Pulmonary artery endothelial cell (primary cell): ENCODE measurements at places on chromosomes 2 and 18. TPM values are rescaled to one million over a fixed set of nuclear protein-coding genes. Genes with fewer than 3 reads are reported as not detected.
A peak's percentile ranks its signal among the peaks of the same experiment; 100 is the strongest.

- no peak for DNase-seq
Measured at GRCh38 chr2:215929602-215930335, 83.6 kb downstream of the MREG start.

- DNase-seq, result no peak
Measured at GRCh38 chr2:55400332-55400731, 19.3 kb downstream of the CCDC88A start.

DNA sequence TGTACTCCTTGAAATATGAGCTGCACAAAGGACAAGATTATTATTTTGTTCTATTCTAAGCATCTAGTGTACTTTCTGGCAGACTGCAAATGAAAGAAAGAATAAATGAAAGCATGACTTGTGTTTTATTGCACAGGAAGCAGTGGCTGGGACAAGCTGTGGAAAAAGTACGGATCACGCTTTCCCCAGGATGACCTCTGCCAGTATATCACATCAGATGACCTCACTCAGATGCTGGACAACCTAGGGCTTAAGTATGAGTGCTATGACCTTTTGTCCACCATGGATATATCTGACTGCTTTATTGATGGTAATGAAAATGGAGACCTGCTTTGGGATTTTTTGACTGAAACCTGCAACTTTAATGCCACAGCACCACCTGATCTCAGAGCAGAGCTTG, 49.4 kb downstream of the HNMT start:
- DNase-seq, result no peak

DNA sequence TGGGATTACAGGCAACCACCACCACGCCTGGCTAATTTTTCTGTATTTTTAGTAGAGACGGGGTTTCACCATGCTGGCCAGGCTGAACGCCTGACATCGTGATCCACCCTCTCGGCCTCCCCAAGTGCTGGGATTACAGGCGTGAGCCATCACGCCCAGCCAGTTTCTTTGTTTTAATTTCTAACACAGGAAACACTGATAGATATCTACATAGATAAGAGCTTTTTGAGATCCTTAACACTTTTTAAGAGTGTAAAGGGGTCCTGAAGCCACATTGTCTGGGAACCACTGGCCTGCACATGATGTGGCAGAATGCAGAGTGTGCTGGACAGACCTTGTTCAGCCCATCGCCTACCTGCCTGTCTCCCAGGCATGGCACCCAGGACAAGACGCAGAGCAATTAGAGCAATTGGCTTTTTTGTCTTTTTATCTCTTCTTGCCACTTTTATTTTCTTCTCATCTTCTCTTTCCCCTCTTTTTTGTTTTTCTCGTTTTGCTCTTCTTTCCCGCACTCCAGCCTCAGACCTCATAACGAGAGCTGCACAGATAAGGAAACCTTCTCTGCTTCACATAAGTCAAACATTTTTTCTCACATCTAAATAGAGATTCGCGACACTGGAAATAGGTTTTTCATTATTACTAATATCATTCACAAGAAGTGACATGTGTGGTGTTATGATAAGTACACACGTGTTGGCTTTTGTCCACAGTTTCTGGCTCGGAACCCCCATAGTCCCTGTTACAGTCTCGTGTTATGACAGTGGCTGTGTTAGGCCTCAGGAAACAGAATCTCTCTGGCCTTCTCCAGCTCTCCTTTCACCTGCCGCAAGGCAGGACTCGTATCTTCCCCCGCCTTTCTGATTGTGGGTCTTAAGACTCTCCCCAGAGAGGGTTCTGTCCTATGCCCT, 25.2 kb upstream of the GPR55 start:
- DNase-seq, result no peak

GRCh38 chr18:57447154-57447621, 12.0 kb downstream of the ONECUT2 start:
- no peak for DNase-seq

Gene EFHD1
- total RNA-seq, result not detected in 2 replicates

Gene TUBA3E
- not detected in 2 replicates for total RNA-seq

DNA sequence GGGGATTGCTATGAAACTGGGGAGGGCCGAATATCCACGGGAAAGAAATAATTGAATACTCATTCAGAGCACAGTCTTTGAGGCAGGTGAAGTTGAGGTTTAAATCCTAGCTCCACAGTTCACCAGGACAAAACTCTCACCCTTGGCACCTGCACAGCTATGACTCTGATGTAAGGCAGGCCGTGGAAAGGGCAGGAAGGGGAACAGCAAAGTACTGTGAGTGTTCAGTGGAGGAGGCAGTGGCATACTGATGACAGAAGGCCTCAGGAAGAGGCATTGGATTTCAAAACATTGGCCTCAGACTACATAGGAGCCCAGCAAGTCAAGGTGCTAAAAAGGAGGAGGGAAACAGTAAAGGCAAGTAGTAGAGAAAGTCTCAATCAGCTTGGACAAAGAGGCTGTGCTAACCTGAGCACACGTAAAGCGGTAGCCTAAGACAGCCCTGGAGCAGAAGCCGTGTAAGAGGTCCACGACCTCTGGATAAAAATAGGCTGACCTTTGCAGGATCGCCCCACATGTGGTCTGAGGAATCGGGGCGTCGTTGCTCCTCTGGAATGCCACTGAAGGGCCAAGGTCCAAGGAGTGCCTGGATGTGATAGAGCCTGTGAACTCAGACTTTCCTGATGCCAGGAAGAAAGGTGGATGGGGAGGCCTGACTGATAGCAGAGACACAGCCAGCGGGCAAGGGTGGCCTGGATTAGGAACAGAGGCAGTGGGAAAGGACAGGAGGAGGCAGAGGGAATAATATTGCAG, 243.6 kb downstream of the PID1 start:
- DNase-seq, result no peak

DNA sequence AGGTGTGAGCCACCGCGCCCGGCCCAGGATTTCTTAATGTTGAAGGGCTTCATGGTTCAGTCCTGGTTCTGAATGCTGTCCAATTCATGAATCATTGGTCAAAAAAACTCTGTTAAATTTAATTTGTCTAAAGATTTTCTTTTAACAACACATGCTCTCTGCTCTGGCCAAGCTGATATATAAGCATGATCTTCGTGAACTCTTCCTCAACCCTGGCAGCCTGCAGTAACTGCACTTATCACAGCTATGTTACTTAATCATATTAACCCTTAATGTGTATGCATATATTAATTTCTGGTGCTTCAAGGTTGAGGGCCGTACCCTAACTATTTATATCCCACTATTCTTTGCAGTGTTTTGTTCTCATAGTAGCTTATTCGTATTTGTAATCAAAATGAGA, 29.4 kb upstream of the FRZB start:
- DNase-seq, result no peak

Gene LCT
- total RNA-seq, result not detected in 2 replicates

DNA sequence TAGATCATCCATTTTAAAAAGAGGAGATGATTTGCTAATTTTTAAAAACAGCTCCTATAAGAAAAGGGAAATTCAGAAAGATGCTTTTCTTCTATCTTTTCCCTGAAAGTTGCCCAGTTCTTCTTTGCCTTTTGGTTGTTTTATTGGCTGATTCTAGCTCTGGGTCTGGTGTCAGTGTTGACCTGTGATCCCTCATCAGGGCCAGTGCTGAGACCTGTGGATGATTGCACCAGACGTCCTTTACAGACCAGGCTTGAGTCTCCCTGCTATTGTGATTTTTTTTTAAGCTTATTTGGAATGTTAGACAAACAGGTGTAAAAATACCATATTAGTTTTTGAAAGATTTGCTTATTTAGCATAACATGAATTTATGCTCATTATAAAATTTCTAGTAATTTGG, 88.2 kb downstream of the ACSL3 start:
- no peak for DNase-seq

Gene SYT4
- total RNA-seq, result not detected in 2 replicates

- peak; percentile 4 for DNase-seq
Measured at GRCh38 chr2:67130531-67131256, 266.4 kb upstream of the ETAA1 start.

DNA sequence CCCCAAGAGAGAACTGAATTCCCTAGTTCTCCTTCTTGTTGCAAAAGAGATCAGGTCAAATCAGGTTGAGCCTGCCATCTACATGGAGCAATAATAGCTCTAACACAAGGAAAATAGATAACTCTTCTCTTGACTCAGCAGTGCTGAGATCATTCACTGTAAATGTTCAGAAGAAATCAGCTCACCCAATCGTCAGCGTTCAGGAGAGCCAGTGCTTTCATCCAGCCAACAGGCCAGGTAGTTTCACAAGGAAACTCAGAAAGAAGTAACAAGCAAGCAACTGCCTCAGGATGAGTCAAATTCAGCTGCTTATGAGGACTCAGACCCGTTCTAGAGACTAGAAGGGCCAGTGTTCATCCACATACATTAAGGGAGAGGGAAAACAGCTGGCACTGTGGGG, 5.9 kb downstream of the LMAN2L start:
- DNase-seq, result no peak

Gene ZBTB7C
- total RNA-seq, result not detected in 2 replicates

- no peak for DNase-seq
Measured at GRCh38 chr18:37669991-37670534, 104.5 kb upstream of the CELF4 start.

DNA sequence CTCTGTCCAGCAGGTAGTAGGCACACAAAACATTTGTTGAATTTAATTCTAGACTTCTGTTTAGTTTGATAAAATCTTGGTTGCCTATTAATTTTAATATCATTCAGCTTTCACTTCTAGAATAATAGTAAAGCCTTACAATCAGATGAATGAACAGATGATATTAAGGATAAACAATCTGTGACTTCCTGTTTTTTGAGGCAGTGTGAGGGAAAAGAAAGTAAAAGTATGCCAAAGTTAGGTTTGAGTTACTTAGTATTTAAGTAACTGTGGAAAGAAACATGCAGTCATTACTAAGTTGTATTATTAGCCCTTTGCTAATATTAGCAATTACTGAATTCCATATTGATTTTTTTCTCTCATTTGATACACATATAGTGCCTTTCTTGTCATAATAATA, 31.5 kb downstream of the EPB41L5 start:
- no peak for DNase-seq

Gene C2orf76
- 10.4 and 11.5 TPM in 2 replicates for total RNA-seq

DNA sequence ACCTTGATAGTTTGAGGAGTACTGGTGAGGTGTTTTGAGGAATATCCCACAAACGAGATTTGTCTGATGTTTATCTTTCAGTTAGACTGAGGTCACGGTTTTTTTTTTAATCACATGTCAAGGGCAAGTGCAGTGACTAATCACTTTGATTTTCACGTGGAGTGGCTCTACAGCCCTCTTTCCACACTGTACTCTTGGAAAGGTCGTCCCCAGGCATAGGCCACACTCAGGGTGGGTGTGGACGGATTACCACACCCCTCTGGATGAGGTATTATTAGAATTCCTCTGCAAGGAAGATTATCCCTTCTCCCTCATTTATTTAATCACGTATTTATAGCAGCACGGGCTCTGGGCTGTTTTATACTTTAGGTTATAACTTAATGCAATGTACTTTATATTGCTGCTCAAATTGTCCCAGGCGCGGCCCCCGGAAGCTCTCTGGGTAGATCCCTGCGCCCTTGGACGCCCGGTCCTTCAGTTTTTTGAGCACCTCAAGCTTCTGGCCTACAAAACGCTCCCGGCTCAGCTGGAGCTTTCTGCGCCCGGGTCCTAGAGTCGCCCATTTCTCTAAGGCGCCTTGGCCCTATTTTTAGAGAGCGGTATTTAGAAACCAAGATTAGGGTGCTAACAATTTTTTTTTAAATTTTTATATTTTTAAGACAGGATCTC, 515 bp upstream of the PLEKHB2 start:
- DNase-seq, result no peak

DNA sequence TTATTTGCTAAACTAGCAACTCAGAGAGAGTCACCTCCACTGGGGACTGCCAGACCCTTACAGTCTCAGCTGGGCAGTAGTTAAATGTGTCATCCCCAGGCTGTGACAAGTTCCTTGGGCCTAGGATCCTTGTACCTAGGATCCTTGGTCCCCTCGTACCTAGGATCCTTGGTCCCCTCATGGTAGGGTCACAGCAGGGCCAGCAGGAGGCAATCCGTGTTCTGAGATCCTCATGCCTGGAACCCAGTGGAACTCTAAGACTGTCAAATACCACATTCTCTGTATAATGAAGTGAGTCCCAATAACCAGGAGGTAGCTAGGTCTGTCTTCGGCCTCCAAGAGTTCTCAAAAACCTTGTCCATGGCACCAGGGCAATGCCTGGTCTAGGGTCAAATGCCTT, 60.8 kb downstream of the LYPD6B start:
- no peak for DNase-seq
